Activated T-cell treated with anti-CD3 and anti-CD28 coated beads for 48 hours (primary cell): ENCODE measurements at places on chromosomes 5 and 9.

- no peak for DNase-seq
These were observed 30.0 kb downstream of the KDM4C start for GRCh38 chr9:6787793-6788161.

- DNase-seq, result no peak
These were observed 593.4 kb upstream of the TUSC1 start for GRCh38 chr9:26271495-26272122.

DNA sequence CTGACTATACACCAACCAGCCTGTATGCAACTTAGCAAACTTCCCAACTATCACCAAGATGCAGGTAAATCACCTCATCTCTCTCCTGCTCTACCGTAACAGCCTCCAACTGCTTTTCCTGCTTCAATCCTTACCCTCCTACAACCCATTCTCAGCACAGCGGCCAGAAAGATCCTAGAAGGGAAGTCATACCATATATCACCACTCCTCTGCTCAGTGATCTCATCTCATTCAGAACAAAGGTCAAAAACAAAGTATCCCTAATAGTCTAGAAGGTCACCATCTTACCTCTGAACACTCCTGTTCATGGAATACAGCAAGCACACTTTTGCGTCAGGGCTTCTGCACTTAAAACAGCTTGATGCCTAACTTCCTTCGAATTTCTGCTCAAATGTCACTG, 62.2 kb upstream of the RNF38 start:
- no peak for DNase-seq

DNA sequence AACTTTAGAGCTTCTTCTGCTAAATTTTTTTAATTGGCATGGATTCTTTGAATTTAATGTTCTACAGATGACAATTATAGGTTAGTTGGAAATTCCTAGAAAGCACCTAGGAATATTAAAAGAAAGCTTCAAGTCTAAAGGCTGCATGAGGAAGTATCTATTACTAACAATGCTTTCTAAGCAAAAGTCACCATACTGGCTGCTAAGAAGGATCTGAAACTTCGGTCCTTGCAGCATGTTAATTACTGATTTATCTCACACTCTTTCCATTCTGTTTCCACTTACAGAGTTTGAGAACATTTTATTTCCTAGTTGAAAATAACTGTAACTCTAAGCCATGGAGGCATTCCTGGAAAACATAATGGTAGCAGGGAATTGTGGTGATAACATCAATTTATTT, 8.4 kb downstream of the SEMA6A start:
- DNase-seq, result no peak

GRCh38 chr9:111904891-111905291, 8.3 kb downstream of the UGCG start:
- DNase-seq, result no peak

DNA sequence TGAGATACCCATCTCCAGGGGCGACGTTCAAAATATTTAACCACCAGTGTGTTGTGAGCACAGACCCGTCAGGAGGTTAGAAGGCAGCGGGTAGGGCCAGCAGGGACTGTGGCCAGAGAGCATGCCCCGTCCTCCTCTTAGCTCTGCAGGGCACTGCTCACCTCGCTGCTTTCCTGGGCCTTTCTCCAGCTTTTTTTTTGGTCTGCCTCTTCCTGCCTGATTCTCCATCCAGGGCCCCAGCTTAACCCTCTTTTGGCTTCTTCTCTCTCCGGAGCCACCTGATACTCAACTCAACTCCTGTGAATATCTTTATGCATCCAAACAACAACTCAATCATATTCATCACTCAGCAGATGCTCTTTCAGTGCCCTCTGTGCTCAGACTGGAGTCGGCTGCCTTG, 44.0 kb downstream of the TMOD1 start:
- DNase-seq, result no peak

DNA sequence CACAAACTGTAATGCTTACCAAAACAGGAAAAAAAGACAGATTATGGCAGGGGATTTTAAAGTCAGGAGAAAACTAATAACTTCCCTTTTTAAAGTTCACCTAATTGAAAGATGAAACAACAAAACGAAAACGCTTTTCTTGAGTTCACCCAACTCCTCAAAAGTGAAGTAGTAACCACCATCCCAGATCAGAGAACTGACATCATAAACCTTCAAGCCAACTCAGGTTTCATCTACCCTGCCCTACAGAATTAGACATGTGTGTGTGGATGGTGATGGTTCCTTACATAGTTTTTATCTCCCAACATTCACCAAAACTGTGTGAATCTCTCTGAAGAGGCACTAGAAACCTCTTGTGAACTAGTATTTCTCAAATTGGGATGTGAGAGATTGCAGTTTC, 195.2 kb upstream of the PTGER4 start:
- no peak for DNase-seq

DNA sequence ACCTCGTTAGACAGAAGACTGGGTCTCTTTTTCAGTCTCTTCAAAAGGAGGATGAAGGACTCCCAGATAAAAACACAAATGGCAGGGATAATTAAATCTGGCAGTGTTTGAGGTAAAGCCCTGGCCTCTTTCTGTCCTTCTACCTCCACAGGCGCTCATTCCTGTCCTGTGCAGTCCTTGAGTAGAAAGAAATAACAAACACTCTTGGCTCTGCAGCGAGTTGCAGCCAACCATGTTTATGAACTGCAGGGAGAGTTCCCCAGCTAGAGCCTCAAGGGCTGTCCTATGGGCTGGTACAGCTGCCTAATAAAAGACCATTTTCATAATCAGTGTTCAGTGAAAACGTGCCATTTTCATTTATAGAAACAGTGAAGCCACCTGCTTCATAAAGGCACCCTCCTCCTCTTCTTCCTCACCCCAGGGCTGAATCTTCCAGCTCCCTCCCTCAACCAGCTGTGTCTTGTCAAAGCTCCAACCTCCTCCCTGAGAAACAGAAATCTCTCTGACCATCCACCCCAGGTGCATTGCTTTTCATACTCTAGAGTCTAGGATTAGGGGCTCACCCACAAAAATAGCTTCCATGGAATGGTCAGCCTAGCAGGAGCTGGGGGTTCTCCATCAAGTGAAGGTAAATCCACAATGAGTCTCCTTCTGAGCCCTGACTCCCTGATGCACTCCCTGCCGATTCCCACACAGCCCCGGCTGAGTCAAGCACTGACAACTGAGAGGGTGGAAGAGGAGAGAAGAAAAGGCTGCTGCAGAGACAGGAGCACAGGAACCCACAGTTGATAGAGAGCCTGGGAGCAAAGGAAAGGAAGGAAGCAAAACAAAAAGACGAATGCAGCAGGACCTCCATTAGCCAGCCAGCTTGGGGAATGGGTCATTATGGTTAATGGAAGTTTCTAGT, 150.7 kb downstream of the CMYA5 start:
- DNase-seq, result no peak

DNA sequence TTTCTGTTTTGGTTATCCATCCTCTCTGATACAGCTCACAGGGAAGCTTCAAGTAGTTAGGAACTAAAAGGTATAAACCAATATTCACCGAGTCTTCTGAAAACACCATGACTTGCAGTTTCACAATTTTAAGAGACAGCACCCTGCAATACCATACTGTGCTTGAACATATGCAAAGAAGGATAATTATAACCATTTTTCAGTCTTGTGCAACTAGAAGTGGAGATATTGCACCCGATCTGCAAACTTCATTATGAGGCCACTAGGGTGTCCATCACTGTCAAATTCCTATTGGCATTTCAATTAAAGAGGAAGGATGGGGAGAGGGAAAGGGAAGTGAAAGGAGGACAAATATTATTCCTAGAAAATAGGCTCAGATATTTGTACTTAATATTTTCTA, 32.4 kb upstream of the CEP120 start:
- DNase-seq, result no peak

GRCh38 chr5:94503677-94504076, 114.7 kb downstream of the KIAA0825 start:
- DNase-seq, result no peak

DNA sequence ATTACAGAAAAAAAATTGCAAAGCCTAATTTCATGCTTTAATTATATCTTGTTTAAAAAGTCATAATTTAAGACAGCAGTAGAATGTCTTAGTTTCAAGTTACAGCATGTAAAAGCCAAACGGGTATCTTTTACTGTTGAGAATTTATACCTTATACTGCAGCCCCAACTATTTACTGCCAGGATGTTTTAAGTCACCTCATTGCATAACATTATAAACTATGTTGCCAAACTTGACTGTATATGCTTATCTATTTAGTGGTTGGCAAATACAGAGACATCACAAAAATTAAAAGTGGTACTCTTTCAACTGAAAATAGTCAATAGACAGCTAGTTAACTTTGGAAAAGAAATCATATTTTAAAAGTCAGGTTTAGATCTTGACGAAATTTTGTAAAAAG, 119.5 kb downstream of the EDIL3 start:
- DNase-seq, result no peak

DNA sequence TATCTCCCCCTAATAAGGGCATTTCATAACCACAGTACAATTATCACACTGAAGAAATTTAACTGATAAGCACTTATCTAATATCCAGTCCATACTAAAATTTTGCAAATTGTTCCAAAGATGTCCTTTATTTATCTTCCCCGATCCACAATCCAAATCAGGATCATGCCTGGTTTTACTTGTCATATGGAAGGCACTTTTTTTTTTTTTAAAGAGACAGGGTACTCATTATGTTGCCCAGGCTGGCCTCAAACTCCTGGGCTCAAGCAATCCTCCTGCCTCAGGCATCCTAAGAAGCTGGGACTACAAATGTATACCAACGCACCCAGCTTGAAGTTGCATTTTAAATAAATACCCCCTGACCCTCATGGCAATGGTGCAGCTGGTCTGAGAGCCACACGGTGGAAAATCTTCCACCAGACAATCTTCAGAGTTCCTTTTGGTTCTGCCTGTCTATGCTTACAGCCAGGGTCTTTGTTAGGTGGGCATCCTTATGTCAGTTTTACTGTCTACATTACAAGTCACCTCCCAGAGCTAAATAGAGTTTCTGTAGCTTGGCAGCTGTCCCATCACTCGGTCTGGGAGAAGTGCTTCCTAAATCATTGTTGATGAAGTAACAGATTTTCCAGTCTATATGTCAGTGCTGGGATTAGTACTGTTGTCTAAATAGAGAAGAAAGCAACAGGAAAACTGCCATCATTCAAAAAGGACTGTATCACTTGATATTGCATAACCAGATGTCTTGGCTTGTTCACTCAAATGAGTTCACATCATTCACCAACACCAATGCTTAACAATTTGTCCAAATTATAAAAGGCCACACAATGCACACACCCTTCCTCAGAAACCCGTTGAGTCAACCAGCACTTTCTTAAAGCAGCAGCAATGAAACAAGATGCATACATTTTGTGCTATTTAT, 26.4 kb downstream of the PTPN3 start:
- no peak for DNase-seq

- DNase-seq, result no peak
These were observed 275.7 kb downstream of the CSNK1G3 start for GRCh38 chr5:123787635-123788034.

GRCh38 chr5:28344836-28345433, 1306.5 kb upstream of the CDH9 start:
- no peak for DNase-seq

DNA sequence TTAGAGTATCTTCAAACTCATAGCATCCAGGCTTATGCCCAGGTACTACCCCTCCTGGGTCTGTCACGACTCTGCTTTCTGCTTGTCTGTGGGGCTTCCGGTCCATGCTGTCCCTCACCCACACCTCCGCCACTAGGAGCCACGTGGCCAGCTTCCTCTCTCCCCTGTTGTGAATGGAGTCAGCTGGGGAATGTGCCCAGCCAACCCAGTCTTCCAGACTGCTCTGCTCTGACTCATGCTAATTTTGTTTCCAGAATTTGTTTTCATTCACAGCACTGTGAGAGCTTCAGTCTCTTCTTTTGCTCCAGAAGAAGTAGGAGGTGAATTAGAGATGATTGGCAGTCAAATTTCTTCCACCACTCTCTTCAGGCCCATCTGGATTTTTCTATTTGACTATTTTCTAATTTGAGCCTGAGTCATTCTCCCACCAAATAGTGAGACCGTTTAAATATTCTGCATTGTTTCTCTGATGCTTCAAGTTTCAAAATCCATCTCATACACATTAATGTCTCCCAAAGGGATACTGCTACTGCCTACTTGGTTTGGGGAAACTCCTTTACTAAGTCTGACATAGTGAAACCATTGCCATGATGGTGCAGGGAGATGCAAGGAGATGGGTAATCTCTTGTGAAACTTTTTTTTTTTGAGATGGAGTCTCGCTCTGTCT, 424.1 kb upstream of the KIF2A start:
- no peak for DNase-seq

DNA sequence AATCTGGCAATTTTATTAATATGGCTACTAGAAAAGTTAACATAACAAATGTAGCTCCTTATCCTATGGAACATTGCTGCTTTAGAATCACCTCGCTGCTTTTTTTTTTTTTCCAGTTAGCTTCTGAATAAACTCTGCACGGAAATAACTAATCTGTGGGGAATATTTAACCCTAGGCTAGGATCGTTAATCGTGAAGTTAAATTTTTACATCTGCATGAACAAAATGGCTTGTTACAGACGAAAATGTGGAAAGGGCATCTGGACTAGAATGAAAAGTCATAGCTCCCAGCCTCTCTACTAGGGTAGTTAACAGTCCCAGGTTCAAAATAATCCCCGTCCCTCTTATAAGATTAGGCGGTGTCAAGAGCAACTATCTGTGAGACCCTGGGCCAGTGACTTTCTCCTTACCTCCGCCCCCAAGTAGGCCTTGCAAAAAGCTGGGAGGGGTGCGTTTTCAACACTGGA, 470 bp upstream of the SLC22A5 start:
- no peak for DNase-seq

DNA sequence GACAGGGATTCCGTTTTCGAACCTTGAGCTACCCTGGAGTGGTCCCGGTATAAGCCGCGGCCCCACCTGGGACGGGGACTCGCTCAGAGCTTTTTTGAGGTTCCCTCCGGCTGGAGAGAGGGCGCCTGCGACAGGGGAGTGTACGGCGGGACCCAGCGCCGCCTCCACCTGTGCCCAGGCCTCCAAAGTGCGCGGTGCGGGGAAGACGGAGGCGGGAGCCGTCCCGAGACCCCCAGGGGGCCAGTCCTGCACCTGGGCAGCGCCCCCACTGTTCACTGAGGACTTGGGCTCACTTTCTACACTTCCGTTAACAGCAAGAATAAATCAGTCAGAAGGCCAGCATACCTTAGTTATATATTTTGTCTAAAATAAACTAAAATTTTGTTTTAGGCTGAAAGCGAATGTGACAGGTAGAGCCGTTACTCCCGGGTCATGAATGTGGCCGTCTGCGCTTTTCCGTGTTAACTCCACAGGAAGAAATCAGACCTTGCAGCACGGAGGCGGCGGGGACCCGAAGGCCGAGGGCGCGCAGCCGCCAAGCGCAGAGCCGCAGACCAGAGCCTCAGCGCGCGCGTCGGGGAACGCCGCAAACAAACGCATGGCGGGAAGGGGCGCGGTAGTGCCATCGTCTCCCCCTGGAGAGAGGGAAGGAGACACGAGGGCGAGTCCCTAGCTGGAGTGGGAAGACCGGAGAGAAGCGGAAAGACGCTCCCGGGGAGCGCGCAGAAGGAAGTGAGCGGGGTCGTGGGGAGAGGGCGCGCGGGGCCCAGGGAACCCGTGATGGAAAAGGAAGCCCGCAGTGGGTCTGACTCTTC, 14.1 kb downstream of the TRIM7 start:
- DNase-seq, result peak; percentile 45

- DNase-seq, result no peak
These were observed 154.3 kb upstream of the DMRT1 start for GRCh38 chr9:687034-687785.

GRCh38 chr9:36971935-36972488, 62.1 kb downstream of the PAX5 start:
- DNase-seq, result no peak
